Type B pancreatic cell (in vitro differentiated cells): ENCODE measurements at places on chromosomes 2 and 18. TPM values are rescaled to one million over a fixed set of nuclear protein-coding genes. Genes with fewer than 3 reads are reported as not detected.

The CD8B2 gene
- total RNA-seq: 0.31 TPM in 2 replicates

The CDH7 gene
- total RNA-seq: 1.7 and 5.5 TPM in 2 replicates

The RAX gene
- not detected in 2 replicates for total RNA-seq

The CCBE1 gene
- total RNA-seq: 8.3 and 51.3 TPM in 2 replicates

The SOWAHC gene
- 15.5 and 25.6 TPM in 2 replicates for total RNA-seq

The NMUR1 gene
- total RNA-seq: 0.10 TPM in 2 replicates

The IL1RL2 gene
- 1.0 and 2.0 TPM in 2 replicates for total RNA-seq

The PPP1R1C gene
- total RNA-seq: 1.4 and 7.4 TPM in 2 replicates

The TOGARAM2 gene
- 1.6 and 3.6 TPM in 2 replicates for total RNA-seq

The PJVK gene
- total RNA-seq: 2.3 and 8.0 TPM in 2 replicates

The HTR2B gene
- total RNA-seq: not detected in 2 replicates

The RGPD3 gene
- 0.07 and 0.17 TPM in 2 replicates for total RNA-seq

The TUBB8B gene
- 0.36 TPM in 1 of 2 replicates, not detected in the other for total RNA-seq

The NTSR2 gene
- total RNA-seq: not detected in 2 replicates

The SOX11 gene
- total RNA-seq: 21.1 and 83.2 TPM in 2 replicates

The CFC1 gene
- 25.5 and 27.1 TPM in 2 replicates for total RNA-seq

The CNDP2 gene
- 197 and 248 TPM in 2 replicates for total RNA-seq

The DYNAP gene
- total RNA-seq: not detected in 2 replicates

The LOXHD1 gene
- total RNA-seq: not detected in 2 replicates

The RIT2 gene
- not detected in 2 replicates for total RNA-seq
